ENCODE measurements at places on chromosomes 4 and X.

- no peak for DNase-seq
Observed at GRCh38 chrX:110914281-110914680, 118.7 kb upstream of the CHRDL1 start.

GRCh38 chrX:103453655-103454054 lies 65.6 kb downstream of the RAB40A start:
- DNase-seq: peak; percentile 40

- no peak for DNase-seq
Observed at GRCh38 chr4:55278316-55278715, 67.7 kb upstream of the SRD5A3 start.

DNA sequence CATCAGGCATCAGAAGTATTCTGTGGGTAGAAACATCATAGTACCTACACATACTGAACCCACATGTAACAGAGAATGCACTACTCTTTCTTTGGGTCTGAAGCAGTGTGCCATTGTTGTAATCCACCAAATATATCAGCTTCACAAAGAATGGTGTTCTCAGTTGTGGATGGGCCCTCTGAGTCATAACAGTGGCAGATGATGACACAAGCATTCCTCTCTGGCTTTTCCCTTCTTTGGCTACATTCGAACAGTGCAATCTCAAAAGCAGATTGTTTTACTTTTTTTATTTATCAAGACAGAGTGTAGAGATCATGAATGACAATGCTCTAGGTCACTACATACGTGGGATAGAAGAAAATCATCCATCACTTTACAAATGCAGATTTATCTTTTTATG lies 247.2 kb upstream of the EPHA5 start:
- DNase-seq: peak; percentile 32
